K562 (cell line): ENCODE measurements at places on chromosomes 3 and 15. TPM values are rescaled to one million over a fixed set of nuclear protein-coding genes. Genes with fewer than 3 reads are reported as not detected.

The FBXO40 gene
- total RNA-seq: not detected in 2 replicates

The UCN2 gene
- 0.11 TPM in 1 of 2 replicates, not detected in the other for total RNA-seq

DNA sequence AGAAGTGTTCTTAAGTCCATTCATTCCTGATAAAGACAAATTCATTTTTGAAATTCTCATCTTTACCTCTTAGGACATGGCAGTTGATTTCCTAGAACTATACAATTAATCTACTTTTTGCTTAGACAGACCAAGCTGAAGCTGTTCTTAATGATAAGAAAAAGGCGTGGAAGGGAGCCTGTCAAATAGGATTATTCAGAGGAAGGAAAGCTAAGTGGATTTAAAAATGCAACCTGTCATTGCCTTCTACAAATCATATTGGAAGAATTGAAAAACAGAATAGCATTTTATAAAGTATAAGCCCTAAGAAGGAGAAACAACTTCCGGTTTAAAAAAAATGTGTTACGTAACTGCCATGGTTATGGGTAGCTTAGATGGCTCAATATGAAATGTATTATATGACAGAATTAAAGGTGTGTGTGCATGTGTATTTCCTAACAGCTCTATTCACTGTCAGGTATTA, 81.2 kb upstream of the RAP2B start:
- H3K27me3 ChIP-seq: no peaks in the 10 kb centered on the region
- peak; percentile 64 for DNase-seq

DNA sequence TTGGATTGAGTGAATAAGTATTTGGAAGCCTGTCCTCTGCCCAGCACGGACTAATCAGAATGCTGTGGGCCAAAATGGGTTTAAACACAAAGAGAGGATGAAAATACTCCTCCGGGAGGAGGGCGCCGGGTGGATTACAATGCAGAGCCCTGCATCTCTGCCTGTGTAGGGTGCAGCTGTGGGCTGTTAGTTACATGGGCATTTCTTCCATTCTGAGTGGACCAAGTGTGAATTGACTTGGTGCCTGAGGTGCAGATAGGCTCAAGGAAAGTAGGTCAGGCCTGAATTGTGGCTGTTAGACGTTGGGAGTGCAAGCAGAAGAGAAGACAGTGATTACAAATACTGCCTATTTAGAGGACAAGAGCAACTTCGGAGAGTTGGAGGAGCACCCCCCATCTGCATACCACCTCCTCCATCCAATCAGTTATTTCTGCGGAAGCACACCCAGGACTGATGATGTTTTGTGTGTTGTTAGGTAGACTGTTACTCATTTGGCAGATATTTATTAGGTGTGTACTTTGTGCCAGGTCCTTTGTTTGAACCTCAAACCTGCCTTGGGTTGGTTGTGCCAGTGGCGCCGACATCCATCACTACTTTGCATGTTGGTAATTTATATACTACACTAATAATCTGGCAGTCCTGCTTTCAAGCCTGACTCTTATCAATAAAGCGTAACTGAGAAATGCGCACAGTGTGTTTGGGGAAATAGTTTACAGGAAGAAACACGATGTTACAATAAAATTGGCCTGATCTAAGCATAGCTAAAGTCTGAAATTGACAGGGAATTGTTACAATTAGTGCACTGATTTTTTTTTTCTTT, 33.0 kb downstream of the PTPRG start:
- H3K27ac ChIP-seq: no peak overlapping the region
- DNase-seq: no peak
- H3K27me3 ChIP-seq: no peaks in the 10 kb centered on the region
- no peaks in the 10 kb centered on the region for H3K36me3 ChIP-seq
- no peaks in the 10 kb centered on the region for H3K4me1 ChIP-seq

GRCh38 chr3:27467545-27467944, 16.6 kb downstream of the SLC4A7 start:
- H3K36me3 ChIP-seq: no peaks in the 10 kb centered on the region
- H3K4me3 ChIP-seq: no peak overlapping the region
- H3K27me3 ChIP-seq: no peaks in the 10 kb centered on the region
- no peaks in the 10 kb centered on the region for H3K4me1 ChIP-seq
- H3K27ac ChIP-seq: no peak overlapping the region
